KG1 (cell line): ENCODE measurements at places on chromosomes 4 and X.

DNA sequence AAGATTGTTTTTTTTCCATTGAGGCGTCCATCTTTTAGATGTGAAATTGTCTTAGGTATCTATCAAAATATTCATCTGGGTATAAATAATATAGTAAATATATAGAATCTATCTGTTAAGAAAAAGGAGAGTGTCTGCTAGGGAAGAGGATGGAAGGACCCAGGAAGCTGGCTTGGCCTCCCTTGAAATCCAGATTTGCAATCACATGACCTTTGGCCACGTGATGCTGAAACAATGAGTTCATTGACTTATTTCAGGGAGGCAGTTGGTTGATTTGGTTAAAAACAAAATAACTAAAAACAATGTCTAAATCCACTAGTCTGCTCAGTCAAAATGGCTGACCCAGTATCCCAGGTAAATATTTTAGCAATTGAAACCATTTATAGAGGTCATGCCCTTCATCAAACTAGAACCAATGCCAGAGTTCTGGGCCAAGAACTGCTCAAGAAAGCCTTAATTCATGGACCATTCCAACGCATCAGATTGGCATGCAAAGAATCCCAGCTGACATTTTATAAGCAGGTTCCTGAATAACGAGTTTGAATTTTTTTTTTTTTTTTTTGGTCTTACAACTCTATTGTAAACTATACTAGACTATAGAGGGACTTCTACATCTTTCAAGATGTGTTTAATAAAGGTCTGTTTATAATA is 172.7 kb downstream of the MID1 start:
- no peak for DNase-seq

DNA sequence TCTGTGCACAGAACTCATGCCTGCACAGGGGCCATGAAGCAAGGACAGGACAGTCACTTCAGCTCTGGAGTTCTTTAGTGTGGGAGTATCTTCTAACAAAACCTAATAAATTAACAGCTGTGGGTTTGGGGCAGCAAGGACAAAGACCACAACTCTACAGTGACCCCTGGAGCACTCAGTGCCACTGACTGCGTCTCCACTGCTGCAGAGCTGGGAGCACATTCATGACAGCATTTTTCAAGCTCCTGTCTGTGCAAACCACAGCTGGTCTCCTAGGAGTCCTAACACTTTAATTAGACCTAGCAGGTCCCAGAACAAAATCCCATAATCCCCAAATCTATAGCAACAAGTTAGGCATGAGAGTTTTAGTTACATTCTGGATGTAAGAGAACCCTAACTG is 76.5 kb downstream of the RTL9 start:
- no peak for DNase-seq

GRCh38 chr4:8051644-8052043 is 107.0 kb downstream of the ABLIM2 start:
- no peak for DNase-seq

DNA sequence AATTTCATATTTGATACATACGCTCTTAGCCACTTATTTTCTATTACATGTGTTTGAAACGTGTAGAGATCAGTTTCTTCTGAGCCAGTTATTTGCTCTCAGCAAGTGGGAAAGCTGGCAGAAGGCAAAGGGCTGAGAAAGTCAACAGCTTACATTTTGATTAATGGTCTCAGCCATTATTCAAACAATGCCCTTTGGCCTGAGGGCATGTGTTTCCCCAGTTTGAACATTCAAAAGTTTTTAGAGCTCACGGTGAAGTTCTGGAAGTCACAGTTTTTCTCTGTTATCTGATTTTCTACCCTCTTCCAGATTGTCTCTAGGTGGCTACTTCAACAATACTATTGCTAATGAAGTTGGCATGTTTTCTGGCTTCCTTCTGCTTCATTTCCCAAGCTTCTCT is 591.8 kb upstream of the CPEB2 start:
- no peak for DNase-seq

DNA sequence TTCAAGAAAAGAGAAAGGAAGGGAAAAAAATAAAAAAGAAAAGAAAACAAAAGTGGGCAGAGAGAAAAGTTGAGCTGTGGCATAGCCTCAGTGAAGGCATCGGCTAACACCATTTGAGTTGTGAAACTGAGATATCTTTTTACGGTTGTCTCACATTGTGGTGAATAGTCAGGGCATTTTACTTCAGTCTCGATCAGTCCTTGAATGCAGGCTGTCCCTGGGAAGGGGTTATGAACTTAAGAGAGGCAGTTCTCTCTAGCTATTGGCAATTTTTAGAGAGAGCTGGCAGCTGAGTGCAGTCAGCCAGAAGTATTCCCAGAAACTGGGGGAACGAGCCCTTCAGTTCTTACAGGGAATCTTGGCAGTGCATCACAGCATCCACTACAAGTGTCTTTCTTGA is 93.5 kb upstream of the SLC6A14 start:
- no peak for DNase-seq

DNA sequence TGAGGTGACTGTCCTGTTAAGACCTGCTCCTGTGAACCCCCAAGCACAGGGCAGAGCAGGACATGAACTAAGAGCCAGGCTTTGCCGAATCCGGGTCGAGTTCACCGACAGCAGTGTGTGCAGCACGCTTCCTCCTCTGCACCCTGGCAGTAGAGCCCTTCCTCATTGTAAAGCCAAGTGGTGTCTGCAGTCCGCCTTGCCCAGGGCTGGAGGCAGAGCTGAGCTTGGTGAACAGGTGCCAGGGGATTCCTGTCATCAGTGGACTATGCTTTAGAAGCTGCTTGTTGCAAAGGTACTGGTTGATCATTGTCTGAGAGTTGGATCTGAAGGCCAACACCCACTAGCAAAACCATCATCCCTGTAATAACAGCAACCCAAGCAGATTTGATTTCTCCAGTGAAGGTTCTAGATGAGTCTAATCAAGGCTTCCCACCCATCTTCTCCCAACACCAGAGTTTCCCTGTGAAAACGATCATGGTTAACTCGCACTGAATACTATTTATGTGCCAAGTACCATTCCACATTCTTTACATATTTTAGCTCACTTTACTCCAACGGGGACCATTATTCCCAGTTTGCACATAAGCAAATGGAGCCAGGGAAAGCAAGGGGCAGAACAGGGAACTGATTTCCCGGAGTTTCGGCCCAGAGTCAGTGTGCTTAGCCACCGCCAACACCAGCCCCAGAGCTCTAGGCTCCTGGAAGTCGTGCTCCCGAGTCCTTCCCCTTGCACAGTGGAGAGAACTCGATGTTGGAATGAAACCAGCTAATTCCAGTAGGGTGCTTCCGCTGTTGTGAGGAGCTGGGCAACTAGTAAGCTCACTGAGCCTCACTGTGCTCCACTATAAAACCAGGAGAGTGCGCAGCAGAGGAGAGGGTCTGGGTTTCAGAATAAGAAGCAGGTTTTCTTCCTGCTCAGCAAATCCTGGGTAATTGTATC is 1.4 kb upstream of the SLC34A2 start:
- no peak for DNase-seq
